ENCODE measurements at places on chromosomes 4 and X.
A peak's percentile ranks its signal among the peaks of the same experiment; 100 is the strongest.

DNA sequence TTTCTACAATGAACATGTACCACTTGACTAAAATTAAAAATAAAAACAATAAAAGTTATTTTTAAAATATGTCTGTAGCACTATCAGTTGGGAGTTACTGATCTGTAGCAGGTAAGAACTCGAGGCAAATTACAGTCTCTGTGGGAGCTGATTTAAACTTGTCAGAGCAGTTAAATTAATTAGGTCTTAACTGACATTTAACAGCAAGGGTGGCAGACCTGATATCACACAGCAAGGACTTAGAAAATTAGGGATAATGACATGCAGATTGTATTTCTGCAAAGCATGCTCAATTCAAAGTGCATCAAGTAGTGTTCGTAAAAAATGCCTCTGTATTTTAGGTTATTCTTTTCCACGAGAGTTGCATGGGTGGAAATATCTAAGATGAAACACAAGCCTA, 208.9 kb downstream of the SPATA18 start:
- no peak for DNase-seq

GRCh38 chr4:179292468-179292867, 1850.2 kb upstream of the AGA start:
- no peak for DNase-seq

- DNase-seq, result no peak
Measured at GRCh38 chr4:90842960-90843359, 715.8 kb downstream of the CCSER1 start.

DNA sequence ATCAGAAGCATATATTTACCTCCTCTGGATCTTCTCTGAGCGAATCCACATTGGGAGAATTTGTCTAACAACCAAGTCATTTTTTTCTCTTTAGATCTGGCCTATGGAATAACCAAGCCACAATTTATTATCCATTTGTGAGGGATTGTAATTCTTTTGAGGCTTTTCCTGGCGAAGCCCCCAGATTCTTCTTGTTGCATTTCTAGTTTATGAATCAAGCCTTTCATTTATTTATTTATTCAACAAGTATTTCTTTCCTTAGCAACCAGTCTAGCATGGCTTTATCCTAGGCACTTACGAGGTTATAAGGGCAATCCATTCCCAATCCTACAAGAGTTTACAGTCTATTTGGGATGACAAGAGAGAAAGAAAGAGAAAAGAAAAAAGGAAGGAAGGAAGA, 18.4 kb upstream of the FNIP2 start:
- DNase-seq, result no peak

DNA sequence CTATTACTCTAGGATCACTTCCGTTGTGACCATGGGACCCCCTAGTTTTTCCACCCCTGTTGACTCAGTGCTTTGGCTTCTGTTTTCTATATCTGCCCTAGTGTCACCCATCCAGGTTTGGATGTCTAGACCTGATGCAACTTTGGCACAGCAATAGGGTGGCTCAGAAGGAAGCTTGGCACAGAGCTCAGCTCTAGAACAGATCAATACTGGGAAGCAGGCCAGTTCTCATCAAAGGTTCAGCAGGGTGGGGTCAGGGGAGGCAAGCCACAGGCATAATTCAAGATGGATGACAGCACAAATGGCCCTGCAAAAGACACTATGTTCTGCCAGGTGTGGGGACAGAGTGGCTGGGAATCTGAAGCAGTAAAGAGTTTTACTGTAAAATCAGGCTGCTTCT, 74.2 kb upstream of the EGFL6 start:
- no peak for DNase-seq

DNA sequence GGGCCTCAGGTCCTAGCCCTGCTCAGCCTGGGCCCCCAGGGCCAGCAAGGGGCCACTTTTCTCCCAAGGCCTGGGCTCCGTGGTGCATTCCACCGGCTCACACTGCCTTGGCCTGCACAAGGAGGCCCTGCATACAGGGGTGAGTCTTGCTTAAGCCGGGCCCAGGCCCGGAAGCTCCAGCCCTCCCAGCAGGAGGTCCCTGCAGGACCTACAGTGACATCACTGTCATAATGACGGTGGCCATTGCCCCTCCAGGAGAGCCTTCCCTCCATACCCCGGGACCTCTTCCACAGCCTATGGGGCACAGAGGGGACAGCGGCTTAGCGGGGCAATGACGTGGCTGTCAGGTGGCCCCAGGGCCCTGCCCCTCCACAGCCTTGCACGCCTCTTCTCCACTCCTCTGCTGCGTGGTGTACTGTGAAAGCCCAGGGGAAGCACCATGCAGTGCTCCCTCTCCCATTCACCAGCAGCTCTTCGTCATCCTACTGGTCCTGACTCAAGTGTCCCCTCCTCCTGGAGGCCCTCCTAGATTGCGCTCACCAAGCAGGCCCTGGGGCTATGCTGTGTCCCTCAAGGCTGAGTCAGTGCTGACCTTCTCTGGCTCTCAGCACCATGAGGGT, 32.3 kb upstream of the AFAP1 start:
- DNase-seq, result no peak

DNA sequence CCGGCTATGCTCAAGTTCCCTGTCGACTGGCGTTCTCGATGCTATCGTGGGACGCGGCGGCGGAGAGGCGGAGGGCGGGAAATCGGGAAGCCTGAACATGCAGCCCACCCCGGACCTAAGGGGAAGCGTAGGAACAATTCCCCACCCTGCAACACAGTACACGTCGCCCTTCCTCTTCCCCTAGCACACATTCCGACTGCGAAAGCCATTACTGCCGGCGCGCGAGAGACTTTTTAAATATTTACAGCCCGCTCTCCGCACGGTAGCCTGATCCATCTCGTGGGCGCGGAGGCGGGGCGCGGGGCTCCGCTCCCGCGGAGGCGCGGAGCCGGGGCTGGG, 48.1 kb upstream of the BCOR start:
- DNase-seq, result no peak

DNA sequence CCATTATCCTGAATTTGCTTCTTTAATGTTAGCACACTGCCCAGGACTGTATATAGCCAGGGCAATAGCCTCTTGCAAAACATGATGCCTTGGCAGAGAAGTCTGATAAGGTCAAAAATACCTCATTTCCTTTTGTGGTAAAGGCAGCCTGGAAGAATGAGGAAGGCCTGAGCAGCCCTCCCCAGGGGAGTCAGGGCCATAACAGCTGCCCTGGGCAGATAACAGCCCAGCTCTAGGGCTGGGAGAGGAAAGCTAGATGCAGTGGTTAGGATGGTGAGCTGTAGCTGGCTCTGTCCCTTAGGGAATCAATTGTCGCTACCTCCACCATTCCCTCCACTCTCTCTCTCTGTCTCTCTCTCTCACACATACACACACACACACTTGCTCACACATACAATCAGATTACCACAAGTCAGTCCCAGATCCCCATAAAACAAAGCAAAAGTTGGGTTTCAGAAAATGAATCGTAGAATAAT, 29.2 kb downstream of the EFHC2 start:
- no peak for DNase-seq

DNA sequence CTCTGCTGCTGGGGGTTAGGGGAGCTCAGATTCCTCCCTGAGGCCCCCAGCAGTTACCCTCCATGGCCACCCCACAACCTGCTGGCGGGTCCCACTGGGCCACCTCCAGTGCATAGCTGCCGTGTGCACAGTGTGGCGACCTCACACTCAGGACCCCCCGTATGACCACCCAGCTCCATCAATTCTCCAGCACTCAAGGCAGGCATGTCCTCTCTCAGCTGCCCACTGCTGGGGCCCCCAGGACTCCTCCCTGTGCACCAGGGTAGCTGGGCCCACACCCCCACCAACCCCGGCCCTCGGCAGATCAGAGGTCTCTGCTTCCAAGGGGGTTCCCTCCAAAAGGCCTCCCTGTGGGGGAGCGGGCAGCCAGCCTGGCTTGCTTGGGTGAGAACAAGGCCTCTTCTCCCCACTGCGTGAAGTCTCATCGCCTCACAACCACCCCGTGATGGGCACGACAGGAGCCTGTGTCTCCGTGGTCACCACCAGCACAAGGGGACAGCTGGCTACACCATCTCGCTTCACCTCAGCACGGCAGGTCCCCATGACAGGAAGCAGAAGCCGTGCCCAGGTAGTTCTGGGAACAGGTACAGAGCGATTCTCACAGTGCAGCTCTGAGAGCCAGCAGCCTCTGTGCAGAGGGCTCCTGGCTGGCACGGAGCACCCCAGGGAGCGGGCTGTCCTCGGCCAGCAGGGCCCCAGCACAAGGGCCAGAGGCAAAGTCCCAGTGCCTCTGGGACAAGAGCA, 4.6 kb upstream of the HAUS3 start:
- DNase-seq, result no peak

DNA sequence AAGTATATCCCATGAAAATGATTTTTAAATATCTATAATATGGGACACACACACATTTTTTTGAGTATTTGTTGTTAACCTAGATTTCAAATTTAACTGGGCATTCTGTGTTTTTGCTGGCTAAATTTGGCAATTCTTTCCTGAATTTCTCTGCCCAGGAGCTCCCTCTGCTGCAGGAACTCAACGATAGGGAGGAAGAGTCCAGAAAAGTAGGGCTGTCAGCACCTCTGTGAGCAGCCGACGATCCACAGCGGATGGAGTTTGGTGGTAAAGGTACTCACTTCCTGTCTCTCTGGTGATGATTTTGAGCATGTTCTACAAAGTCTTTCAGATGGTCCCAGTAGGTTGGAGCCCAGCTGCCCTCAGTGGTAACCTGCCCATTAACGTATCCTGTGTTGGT, 23.1 kb upstream of the TMEM184C start:
- no peak for DNase-seq

DNA sequence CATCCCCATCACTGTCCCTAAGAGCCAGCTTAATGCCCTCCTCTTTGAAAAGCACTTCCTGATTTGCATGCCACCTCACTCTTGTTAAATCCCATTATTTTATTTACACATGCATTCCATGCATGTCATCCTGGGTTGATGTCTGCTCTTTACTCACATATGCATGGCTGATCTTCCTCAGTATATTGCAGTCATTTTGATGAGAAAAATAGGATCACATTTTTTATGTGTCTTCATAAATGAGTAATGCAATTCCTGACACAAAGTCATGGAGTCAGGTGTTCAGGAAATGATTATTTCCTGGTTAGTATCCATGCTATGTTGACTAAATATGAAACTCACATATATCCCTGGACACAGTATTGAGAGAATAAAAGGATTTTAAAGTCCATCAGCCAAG, 204.7 kb downstream of the SLIT2 start:
- DNase-seq, result no peak

- peak; percentile 15 for DNase-seq
Measured at GRCh38 chr4:55409468-55410171, 13.9 kb downstream of the TMEM165 start.

GRCh38 chrX:56813318-56813837, 84.3 kb downstream of the NBDY start:
- DNase-seq, result no peak

DNA sequence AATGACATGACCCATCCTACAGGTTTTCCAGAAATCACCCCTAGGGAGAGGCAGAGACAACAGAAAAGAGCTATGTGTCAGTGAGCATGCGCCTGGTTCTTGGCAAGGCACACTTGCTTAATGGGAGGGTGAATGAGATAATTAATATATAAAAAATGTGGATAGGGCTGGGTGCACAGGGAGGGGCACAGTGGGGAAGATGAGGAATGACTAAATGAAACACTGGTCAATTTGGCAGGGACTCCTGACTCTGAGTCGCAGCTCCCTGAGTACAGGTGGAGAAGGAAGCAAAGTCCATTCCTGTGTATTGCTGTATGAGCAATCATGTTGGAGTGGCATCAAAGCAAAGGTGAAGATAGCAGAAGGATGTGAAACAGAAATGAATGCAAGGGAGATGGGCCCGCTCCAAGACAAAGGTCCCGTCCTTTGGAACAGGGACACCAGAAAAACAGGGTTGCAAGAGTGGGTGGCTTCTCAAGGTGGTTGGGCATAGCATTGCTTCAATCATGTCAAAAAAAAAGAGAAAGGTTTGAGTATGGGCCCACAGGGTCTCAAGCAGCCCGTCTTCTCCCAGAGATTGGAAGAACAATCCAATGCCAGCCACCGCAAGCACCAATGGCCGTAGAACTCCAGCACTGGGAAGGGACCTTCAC, 278.4 kb upstream of the AGTR2 start:
- DNase-seq, result no peak

DNA sequence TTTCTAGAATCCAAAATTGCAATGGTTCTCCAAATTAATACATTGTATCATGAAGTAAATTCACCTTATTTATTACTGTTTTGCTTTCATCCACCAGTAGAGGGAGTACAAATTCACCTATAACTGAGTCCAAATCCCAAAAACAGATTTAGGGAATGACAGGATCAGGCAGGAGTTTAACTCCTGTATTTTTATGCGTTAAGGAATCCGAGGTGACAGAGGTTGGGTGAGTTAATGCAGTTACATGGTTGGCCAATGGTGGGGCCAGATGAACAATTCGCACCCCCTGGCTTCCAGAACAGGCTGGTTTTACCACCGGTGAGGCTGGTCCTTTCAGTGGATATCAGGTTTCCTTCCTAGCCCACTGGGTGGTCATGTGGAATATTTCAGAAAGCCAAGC, 82.4 kb downstream of the MTNR1A start:
- DNase-seq, result no peak

GRCh38 chrX:155505296-155505695, 46.9 kb upstream of the F8A3 start:
- DNase-seq, result no peak

DNA sequence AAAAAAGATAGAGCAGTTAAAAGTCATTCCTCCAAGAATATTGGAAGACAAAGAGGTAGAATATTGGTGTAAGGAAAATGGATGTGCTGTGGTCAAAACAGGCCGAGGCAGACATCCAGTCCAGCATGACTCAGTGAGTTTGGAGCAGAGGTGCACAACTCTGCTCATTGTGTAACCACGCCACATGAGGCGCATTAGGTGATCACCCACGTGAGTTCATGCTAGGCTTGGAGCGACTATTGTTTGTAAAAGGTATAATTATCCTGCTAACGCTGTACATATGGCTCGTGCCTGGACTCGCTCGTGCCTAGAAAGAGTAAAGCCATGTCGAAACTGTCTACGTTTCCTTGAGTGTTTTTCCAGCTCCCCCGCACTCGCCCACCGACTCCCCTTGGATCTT, 23.9 kb downstream of the C4orf54 start:
- peak; percentile 77 for DNase-seq

GRCh38 chr4:87032884-87033533, 98.2 kb downstream of the AFF1 start:
- no peak for DNase-seq

DNA sequence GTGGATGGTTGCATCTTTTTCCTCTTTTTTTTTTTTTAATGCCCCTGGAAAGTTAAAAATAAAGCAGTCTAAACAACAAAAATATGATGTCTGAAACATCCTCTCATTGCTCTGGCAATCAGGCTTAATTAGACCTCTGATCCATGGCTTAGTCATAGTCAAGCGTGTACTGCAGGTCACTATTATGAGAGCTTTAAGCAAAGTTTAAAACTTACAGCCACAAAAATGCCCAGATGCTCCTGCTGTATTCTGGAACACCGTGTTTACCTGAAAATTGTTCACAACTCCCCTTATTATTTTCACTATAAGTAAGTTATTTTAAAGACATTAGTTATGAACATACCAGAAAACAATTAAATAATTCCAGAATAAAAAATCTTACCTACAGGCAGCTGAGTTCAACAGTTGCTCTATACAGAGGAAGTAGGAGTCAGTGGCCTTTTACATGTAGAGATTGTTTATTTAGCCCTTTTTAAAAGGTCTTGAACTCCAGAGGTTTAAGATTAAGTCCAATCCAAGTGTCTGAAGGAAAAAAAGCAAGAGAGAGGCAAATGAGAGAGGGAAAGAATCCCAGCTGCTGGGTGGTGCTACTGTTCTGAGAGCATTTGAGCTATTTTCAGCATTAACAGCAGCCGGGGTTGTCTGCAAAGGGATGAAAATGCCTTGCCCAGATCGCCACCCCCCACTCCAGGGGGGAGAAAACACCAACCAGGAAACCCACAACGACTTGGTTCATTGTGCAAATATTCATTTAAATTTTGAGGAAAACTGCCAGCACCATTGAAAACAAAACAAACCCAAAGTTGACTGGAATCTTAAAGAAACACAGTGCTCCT, 36.9 kb downstream of the SORBS2 start:
- DNase-seq, result no peak

Measured in NCI-H2081 (cell line).